ENCODE measurements at places on chromosomes 2 and 18. TPM values are rescaled to one million over a fixed set of nuclear protein-coding genes. Genes with fewer than 3 reads are reported as not detected.

DNA sequence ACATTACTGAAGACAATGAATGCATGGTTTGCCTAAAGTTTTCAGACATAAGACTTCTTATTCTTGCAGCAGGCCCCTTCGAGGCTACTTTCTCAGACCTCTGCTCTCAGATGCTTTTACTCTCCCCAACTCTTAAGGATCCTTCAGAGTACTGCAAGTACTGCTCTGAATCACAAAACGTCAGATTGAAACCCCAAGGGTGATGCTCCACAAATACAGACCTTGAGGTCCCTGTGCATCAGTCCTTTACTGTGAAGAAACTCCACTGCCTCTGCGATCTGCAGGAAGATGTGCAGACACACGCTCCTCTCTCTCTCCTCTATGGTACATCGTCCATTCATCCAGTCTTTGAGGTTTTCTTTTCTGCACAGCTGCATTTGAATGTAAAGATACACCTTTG, 52.8 kb downstream of the EIF2AK3 start:
- DNase-seq, result no peak

DNA sequence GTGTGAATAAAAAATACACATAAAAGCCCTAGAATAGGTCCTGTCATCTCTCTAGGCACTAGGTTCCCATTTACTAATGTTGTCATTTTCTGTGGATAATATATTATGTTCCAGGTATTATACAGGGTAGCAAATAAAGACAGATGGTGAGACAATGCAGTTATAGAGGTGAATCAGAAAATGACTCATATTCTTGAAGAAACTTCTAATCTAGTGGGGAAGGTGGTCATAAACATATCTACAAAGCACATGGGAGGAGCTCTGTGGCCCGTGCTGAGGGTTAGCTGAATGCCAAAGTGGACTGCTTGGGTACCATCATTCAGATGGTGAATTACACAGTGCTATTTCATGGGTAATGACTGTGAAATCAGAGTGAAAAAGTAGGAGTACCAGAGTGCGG, 700.9 kb downstream of the ERBB4 start:
- DNase-seq, result no peak

DNA sequence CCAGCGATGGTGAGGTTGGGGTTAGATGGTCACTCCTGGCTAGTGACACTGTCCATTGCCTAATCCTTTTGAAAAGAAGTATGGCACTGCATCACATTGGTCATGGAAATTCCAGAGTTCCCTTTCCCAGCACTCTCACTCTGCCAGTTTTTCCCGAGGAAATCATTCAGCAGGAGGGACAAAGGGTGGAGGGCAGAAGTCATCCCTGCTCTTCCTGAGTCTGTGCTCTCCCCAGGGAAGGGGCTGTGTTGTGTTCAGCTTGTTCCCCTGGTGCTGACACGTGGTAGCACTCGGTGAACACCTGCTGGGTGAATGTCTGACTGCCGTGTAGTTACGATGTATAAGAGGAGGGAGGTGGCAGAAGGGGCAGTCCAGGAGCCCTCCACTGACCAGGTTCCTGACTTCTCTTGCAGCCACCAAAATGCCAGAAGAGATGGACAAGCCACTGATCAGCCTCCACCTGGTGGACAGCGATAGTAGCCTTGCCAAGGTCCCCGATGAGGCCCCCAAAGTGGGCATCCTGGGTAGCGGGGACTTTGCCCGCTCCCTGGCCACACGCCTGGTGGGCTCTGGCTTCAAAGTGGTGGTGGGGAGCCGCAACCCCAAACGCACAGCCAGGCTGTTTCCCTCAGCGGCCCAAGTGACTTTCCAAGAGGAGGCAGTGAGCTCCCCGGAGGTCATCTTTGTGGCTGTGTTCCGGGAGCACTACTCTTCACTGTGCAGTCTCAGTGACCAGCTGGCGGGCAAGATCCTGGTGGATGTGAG, 21.6 kb downstream of the STEAP3 start:
- DNase-seq, result no peak

DNA sequence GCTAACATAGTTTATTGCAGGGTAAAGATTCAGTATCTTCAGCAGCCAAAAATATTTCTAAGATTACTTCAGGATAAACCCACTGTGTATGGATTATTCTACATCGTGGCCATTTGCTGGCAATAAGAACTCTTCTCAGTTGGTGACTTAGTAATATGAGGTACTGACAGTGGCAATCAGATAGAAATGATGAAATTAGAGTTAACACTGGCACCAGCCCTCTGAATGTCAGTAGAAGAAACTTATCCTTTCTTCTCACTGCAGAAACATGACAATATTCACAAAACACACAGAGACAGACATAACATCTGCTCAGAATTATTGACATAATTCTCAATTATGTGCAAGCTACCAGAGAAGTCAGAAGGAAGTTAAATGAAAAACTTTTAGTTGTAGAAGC, 246.3 kb upstream of the COL3A1 start:
- no peak for DNase-seq

GRCh38 chr2:129056309-129056958, 737.8 kb upstream of the HS6ST1 start:
- no peak for DNase-seq

DNA sequence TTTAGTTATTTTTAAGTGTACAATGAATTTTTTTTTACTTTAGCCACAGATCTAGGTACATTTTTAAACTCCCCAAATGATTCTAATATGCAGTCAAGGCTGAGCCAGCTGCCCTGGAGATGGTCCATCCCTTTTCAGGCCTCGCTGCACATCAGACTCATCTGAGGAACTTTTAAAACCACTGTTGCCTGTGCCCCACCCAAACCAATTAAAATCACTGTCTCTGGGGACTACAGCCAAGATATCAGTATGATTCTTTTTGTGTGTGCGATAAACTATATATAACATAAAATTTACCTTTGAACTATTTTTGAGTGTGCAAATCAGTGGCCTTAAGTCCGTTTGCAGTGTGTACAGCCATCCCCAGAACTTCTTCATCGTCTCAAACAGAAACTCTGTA, 9.1 kb upstream of the MALT1 start:
- no peak for DNase-seq

- no peak for DNase-seq
Observed at GRCh38 chr2:46077522-46078107, 219.6 kb upstream of the EPAS1 start.

- DNase-seq, result no peak
Observed at GRCh38 chr2:59383473-59383872, 1142.3 kb upstream of the FANCL start.

NBEAL1 gene
- total RNA-seq, result 8.3 TPM

GAD1 gene
- 1.4 TPM for total RNA-seq

All from activated CD4-positive, alpha-beta T cell treated with anti-CD3 and anti-CD28 coated beads, Interleukin-2, amount 10 ng/mL, durations not matched to agents 7 days and 5 days (primary cell).